Activated naive CD4-positive, alpha-beta T cell treated with anti-CD3 and anti-CD28 coated beads, Interleukin-2, amount 50 U/mL, for 72 hours (primary cell): ENCODE measurements at places on chromosomes 2 and 18.

GRCh38 chr2:59938181-59938580 lies 615.3 kb downstream of the BCL11A start:
- DNase-seq: no peak

DNA sequence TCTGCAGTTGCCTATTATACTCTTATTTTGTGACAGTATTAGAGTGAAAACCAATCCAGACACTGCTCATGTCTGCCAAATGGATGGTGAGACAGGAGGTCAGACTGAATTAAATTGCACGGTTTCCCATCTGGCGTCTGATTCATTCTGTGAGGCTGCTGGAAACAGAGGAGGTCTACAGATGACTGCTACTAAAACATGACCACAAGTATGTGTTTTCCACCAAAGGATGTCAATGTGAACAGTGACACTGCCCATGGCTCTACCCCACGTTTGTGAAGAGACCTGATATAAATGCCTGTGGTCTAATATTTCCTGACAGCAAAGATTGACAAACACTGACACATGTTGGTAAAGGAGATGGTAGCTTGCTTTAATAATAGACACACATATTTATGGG lies 104.3 kb upstream of the ST6GAL2 start:
- no peak for DNase-seq

DNA sequence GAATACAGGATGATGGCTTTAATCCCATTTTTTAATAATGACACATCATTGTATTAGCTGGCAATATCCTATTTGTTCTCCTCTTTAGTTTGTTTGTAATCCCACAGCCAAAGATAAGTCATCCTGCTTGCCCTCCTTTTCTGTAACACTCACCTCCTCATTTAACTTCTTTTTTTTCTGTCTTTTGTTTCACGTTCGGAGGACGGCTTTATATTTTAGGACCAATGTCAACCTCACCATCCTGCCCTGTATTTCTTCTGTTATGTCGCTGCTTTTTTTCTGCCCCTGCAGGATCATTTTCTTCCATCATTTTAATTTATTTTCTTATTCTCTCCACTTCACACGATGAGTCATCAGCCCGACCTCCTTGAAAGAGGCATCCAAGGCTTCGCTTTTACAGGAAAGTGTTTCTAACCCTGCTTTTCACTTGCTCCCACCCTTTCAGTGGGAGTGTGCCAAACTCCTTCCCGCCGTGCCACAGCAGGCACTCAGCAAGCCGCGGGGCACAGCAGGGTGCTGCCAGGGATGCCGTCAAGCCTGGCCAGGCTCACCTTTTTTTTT lies 11.4 kb downstream of the RAB31 start:
- DNase-seq: no peak

- DNase-seq: no peak
These were observed 342.8 kb downstream of the DYSF start for GRCh38 chr2:71796174-71796593.

DNA sequence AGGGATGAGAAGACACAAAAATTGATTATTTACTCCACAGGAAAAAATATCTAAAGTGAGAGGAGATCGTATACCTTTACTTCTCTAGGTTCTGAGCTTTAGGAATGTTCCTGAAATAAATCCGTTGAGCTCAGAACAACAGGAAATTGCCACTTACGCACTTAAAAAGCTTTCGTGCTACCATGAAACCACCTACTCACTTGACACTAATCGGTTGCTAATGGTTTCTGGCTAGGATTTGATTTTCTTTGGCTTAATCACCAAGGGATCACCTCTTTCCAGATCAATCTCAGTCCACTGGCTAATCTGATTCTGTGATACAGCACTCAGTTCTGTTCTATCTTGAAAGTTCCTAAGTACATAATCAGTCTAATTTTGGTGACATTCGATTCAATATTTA lies 419.6 kb downstream of the DLGAP1 start:
- no peak for DNase-seq

- DNase-seq: no peak
These were observed 28.1 kb upstream of the CHST9 start for GRCh38 chr18:27213123-27213717.
